GM18507 (cell line): ENCODE measurements at places on chromosomes 11 and 22.

GRCh38 chr11:45660729-45661438 is 4.5 kb downstream of the CHST1 start:
- no peak for DNase-seq

DNA sequence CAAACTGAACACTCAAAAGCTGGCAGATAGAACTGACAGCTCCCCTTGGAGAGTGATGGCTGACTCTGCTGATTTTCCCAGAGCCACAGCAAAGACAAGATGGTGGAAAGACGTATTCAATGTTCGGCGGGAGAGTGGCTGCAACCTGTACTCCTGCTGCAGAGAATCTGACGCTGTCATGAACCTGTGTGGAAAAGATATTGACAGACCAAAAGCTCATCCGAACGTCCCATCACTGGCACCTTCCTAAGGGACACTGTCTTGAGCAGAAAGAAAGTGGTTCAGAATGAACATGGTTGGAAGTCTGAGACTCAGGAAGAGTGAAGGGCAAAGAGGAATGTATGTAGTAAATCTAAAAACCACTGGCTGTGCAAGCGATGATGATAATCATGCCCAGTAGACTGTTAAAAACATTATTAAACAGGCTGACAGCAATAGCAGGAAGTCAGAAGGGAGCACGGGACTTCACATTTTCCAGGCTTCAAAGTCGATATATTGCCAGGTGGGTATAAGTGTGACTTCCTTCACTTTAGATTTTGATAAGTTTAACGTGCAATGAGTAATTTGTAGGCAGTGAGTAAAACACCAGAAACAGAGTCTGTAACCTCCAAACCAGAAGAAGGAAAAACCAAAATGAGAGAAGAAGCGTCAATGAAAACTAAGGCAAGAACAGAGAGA is 6.2 kb upstream of the IL17REL start:
- DNase-seq = no peak

GRCh38 chr11:62905927-62906531 is 15.1 kb downstream of the CHRM1 start:
- DNase-seq = peak; percentile 55

DNA sequence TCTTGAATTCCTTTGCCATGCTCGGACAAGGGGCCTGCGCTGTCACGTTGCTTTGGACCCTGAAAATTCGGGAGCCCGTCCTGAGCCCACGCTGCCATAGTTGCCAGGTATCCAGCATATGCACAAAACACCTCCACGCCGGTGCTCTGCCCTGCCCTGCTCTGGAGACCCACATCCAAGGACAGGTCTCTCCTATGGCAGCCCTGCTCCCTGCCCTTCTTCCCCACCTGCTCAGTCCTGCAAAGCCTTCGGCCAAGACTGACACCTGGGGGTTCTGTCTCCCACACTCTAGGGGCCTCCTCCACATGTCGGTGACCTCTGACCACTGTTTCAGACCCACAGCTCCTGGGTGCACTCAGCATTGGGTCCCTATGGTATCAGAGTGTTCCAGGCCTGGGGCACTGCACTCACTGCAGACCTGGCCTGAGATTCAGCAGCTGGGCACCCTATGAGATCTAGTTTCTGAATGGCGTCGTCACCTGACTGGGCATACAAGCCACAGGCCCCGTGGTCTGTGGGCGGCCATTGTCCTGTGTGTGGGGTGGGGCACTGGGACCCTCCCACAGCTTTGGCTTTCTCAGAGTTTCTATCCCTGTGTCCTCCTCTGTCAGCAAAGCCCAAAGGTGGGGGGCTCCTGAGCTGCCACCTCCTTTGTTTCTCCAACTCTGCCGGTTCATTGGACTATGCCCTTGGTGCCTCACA is 2.0 kb upstream of the KRTAP5-6 start:
- DNase-seq = no peak

DNA sequence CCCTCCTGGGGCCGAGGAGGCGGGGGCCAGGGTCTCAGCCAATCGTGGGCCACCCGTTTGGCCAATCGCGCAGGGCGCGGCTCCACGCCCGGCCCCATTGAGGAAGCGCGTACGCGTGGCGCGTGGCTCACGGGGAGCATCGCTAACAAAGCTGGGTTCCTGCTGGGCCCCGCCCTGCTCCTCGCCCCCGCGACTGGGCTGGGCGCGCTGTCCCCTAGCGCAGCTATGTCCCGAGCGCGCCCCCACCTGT is 614 bp upstream of the ASCL2 start:
- DNase-seq = no peak

- DNase-seq = no peak
Observed at GRCh38 chr11:75145972-75146519, 4.9 kb upstream of the SLCO2B1 start.

- no peak for DNase-seq
Observed at GRCh38 chr22:42630901-42631602, 9.3 kb downstream of the ATP5MGL start.

- DNase-seq = no peak
Observed at GRCh38 chr11:933142-933851, 7.6 kb downstream of the AP2A2 start.

DNA sequence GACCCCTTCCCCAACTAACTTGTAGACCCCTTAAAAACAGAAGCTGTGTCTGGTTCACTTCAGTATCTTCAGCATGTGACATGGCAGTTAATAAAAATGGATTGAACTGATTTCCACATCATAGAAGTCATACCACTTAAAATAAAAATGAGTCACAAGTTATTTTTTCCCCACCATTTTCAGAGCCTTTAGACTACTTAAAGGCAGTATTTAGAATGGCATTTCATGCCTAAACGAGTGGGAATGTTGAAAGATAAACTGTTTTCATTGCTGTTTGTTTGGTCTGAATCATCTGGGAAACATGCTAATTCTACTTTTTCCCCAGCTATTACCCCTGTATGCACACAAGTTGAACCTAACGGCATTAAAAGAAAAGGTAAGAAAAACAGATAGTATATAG is 324.0 kb downstream of the RAB38 start:
- no peak for DNase-seq
